ENCODE measurements at places on chromosomes 3 and 15.

DNA sequence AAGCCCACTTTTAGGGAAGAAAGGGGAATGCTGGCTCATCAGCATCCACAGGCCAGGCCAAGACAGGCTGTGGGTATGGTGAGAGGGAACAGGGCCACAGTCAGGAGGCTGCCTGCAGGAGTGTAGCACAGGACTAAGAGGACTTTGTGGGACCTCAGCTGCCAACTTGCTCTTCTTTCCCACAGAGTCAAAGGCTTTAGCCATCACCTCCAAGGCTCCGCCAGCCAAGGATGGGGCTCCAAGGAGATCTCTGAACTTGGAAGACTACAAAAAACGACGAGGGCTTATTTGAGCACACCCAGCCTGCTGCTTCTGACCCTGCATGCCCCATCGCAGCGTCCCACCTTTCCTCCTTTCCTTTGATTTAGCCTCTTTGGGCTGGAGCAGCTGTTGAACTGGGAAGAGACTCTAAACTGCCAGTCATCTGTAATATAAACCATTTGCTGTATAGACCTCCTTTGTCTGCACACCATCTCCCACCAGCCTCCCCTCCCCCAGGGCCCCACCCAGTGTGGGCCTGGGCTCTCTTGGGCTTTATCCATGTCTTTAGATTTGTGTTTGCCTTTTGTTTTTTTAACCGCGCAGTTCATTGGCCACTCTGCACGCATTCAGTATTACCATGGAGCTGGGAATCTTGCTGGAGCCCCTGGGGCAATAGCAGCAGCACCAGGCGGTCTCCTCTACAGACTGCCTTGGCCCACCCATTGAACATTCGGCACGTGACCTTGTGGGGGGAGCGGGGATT is 13.1 kb upstream of the ITPKA start:
- DNase-seq: no peak

GRCh38 chr15:76865548-76865991 is 39.6 kb downstream of the SCAPER start:
- no peak for DNase-seq

DNA sequence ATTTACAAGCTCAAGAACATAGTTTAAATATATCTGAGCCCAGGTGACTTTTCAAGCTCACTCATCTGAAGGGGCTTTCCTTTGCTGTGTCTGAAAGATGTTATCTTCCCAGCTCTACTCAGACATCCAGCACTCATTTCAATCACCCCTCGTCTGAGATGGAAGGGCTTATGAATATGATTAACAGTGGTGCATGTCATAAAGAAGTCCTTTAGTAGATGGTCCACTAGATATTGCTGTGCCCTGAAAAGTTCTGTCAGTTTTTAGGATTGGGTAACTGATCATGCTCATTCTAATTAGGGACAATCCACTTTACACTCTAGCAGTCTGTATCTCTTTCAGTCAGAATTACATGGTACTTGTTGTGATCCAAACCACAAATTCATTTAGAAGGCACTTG is 28.3 kb downstream of the RETNLB start:
- DNase-seq: no peak

GRCh38 chr3:181470349-181470748 is 241.4 kb upstream of the SOX2 start:
- no peak for DNase-seq

- DNase-seq: no peak
Measured at GRCh38 chr15:77541421-77542181, 91.1 kb downstream of the LINGO1 start.

DNA sequence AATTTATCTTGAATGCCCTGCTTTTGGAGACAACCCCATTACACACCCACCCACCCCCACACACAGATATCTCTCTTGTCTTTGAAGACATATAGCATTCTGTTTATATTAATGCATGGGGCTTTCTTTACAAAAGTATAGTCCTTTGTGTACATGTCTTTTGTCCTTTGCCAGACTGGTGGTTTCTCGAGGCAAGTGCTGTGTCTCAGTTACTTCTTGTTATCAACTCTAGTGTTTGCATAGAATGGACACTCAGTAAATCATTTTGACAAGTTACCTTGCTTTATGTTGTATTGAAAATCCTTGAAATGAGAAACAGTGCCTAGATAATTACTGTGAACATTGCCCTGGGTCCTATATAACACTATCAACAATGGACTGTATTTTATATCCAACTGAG is 33.9 kb downstream of the KBTBD8 start:
- DNase-seq: no peak

DNA sequence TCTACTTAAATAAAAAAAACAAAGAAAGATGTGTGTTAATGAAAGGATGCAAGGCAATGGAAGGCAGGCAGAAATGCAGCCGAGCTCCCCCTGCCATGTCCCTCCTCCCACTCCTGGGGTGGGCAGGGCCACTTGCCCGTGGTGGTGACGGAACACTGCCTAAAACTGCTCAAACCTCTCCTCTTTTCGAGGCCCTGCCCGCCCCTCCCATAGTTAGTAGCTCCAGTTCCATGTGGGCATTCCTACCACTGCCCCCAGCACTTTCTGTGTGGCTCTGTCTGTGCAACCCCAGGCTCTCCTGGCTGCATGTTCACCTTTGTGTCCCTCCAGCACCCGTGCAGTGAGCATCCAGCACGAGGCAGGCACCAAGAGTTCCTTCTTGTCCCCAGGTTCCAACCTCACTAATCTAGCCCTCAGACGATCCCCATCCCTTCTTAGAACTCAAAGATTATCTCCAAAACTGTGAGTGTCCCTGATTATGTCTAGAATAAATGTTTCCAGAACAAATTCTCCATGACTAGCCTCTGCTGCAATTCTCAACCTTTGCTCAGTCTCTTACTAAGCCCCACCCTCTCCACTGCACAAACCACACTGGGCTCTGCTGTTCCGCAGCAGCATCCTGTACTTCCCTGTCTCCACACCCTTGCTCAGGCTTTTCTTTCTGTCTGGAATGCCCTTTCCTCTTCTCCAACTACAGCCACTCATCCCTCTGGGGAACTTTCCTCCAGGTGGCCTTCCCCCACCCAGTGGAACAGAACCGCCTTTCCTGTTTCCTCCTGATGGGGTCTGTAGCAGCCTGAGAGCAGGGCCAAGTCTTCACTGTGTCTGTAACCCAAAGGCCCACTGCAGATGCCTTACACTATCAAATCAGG is 32.6 kb upstream of the SPTBN5 start:
- DNase-seq: no peak

GRCh38 chr3:195270817-195271409 is at the start of gene XXYLT1:
TSS of gene XXYLT1 (minus strand) at chr3:195271159. CDS start at chr3:195271058, 101 bp downstream.
- DNase-seq: peak; percentile 77

GRCh38 chr3:67876261-67876660 is 221.8 kb upstream of the SUCLG2 start:
- DNase-seq: no peak

GRCh38 chr15:40506964-40507571 is 36.3 kb downstream of the CHST14 start:
- peak; percentile 64 for DNase-seq

DNA sequence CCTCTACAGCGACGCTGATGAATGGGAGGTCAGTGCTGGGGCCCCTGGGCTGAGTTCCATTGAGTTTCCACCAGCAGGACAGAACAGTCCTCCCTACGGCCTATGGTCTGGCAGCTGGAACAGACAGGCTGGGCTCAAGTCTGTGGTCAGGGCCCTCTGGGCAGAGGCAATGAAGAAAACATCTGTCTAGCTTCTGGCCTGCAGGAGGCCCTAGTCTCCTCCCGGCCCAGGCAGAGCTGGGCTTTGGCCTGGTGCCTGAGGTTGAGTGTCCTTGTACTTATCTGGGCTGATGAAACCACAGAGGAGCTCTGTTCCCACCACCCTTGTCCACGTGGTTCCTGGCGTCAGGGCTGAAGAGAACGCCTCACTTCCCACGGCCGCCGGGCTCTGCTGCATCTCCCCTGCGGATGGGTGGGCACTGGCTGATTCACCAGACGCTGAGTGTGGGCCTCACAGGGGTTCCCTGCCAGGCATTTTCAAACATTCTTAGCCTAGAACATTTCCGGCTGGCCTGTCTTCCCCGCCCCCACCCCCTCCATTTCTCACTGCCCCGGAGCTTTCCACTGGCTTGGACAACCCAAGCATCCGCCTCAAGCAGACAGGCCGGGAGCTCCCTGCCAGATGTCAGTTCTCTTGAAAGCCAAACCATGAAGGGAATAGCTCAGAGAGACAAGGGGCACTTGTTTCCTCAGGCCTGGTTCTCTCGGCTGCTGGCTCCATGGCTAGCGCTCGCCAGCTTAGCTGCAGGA is 20.3 kb downstream of the PPCDC start:
- no peak for DNase-seq

GRCh38 chr15:43165801-43166325 is 19.3 kb upstream of the CCNDBP1 start:
- no peak for DNase-seq

DNA sequence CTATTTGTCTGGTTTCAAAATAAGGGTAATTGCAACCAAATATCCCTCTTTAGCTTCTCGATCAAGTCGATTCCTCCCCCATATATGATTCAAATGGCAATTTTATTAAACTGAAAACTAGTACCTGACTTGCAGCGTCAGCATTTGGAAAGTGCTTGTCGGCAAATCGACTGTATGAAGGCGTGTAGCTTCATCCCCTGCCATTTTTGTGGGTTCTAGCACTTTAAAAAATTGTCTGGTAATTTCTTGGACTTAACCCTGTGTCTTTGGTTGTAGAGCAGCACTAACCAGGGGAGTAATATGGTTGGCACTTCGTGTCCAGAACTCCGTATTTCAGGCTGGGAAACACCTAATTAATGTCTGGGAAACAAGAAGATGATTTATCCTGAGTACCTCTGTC is 573 bp downstream of the MME start:
- DNase-seq: no peak

DNA sequence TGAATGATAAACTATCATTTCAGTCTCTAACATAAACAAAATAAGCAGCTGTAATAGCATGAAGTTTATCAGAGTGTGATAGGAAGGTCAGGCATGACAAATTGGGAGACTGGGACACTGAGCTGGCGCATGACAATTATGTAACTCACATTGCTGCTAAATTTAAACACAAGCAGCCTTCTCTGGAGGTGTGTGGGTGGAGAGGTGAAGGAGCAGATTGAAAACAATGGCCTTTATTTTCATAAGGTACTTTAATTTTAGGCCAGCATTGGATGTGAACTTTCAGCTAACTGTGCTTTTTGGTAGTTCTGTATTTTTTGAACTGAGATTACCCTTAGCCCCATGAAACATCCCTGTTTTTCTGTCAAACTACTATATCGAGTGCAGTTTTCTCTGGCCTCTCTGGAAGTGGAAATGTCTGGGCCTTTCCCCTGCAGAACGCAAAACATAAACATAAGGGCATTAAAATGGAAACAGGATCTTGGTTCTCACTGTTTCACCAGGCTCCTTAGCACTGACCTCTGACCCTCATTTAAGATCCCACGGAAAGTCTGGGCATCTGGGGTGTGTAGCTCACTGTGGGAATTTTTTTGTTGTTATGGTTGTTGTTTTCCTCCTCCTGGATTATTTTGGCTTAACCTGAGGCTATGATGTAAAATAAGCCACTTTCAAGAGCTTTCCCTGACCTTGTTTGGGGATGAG is 160.1 kb upstream of the DPH6 start:
- no peak for DNase-seq

DNA sequence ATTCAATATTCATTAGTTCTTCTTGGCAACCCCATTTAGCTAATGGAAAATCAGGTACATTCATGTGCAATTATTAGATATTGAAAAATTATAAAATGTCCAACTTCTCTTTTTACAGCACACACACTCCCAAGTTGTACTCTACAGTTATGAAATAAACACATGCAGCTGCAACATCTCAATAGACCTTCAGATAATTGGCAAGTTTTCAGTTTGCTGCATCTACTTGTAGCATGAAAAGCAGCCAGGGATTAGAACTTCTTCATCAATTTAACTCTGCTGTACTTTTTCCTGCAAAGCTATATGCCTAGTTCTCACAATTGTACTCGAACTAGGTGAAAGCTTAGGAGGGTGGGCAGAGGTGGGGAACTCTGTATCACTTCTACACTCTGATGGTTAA is 46.6 kb upstream of the FHIT start:
- DNase-seq: no peak

- no peak for DNase-seq
Measured at GRCh38 chr3:182308328-182308727, 485.0 kb upstream of the ATP11B start.

- DNase-seq: no peak
Measured at GRCh38 chr3:110814170-110815007, 257.2 kb upstream of the NECTIN3 start.

GRCh38 chr3:39146611-39147591 is 6.5 kb downstream of the CSRNP1 start:
- no peak for DNase-seq

All from left renal pelvis (tissue), 4 donors.